ENCODE measurements at places on chromosomes 16 and 17.

DNA sequence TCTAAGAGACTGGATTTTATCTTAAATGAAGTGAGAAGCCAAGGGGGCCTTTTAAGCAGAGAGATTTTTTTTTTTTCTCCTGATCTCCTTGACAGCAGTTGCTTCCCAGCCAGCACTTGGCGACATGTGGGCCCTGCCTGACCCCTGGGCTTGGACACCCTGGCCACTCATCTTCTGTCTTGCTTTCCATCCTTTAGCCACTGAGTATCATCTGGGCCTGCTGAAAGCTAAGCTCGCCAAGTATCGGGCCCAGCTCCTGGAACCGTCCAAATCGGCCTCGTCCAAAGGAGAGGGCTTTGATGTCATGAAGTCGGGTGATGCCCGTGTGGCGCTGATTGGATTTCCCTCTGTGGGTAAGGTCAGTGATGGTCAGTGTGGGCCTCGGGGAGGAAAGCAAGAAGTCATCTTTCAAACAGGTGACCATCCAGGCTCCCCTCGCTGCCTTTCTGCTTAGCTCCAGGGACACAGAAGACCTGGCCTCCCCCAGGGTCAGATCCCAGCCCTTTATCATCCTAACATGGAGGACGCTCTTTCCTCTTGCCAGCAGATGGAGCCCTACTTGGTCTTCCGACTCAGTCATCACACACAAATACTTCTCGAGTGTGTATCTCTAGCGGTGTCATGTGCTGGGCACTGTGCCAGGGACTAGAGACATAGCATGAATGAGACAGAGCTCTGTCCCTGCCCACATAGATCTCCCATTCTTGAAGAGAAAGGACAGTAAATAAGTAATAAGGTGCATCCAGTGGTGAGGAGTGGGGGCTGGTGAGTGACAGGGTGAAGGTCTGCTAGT, 6.1 kb downstream of the DRG2 start:
- DNase-seq = no peak

DNA sequence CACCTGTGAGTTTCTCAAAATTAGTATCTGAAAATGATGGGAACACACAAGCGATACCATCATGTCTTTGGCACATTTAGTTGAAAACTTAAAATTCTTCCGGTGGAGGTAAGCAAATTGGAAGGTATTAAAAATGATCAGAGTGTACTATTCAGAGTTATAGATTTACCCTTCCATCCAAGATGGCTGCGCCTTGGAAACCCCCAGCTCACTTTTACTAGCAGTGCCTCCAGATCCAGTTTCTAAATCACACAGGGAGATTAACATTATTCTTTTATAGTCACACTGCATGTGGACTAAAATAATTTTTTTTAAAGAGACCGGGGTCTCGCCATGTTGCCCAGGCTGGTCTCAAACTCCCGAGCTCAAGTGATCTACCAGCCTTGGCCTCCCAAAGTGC, 15.0 kb downstream of the PITPNC1 start:
- no peak for DNase-seq

GRCh38 chr17:28343491-28343932, 8.0 kb downstream of the TNFAIP1 start:
- DNase-seq = no peak

DNA sequence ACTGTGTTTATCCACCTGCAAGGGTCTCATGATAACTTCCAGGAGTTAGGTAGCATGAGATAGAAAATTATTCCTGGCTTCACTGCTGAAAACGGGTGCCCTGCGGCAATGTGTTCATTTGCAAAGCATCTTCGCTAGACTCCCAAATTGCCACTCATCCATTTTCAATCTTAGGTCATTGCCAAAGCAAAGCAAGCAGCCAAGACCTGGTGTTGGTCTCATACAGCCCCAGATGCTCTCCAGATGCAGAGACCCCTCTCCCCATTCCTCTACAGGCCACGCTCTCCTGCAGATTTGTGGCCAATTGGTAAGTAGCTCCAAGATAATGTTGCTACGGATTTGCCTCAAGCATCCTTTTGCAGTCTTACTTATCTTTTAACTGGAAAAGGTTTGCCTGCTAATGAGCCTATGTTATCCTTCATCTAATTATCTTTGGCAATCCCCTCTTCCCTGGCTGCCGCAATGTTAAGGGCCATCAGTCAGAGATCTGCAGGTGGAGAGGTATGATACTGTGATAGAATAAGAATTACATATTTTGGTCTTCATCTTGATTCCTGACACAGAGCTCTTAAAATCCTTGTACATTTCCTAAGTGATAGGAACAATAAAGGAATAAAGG, 222.0 kb downstream of the SLC39A11 start:
- no peak for DNase-seq

GRCh38 chr16:667780-668518, at the start of gene RHOT2:
Gene RHOT2, plus strand, starts transcription at chr16:668132. Its CDS starts 68 bp downstream, at chr16:668200.
- peak; percentile 94 for DNase-seq

DNA sequence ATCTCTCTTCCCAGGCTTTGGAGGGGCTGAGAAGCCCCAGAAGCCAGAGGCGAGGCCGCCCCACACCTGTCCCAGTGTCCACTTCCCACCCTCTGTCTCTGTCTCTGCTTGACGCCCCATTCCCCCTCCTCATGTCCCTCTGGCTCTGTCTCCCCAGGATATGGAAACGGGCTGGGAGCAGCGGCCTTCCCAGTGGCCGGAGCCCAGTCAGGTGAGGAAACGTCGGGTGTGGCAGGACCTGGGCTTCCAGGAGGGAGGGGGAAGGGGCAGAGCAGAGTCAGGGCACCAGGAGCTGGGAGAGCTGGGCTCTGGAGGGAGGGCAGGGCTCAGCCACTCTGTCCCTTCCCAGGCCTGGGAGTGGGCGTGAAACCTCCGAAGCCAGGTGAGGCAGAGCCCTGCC, 10.6 kb upstream of the PKMYT1 start:
- DNase-seq = no peak

- DNase-seq = no peak
These were observed 48.0 kb upstream of the ZCCHC14 start for GRCh38 chr16:87540897-87541146.

- peak; percentile 33 for DNase-seq
These were observed 2.3 kb upstream of the CHST6 start for GRCh38 chr16:75497558-75497957.

GRCh38 chr17:40038882-40039513, 15.2 kb downstream of the MED24 start:
- DNase-seq = peak; percentile 28

GRCh38 chr16:68284847-68285246, 20.5 kb downstream of the SLC7A6 start:
- no peak for DNase-seq

GRCh38 chr16:47493381-47494337, 32.5 kb downstream of the PHKB start:
- DNase-seq = no peak

Data from midbrain (tissue), 1 donor.